ENCODE measurements at places on chromosomes 6 and 20.

GRCh38 chr6:33428224-33428965 lies 8.5 kb downstream of the SYNGAP1 start:
- no peak for DNase-seq

DNA sequence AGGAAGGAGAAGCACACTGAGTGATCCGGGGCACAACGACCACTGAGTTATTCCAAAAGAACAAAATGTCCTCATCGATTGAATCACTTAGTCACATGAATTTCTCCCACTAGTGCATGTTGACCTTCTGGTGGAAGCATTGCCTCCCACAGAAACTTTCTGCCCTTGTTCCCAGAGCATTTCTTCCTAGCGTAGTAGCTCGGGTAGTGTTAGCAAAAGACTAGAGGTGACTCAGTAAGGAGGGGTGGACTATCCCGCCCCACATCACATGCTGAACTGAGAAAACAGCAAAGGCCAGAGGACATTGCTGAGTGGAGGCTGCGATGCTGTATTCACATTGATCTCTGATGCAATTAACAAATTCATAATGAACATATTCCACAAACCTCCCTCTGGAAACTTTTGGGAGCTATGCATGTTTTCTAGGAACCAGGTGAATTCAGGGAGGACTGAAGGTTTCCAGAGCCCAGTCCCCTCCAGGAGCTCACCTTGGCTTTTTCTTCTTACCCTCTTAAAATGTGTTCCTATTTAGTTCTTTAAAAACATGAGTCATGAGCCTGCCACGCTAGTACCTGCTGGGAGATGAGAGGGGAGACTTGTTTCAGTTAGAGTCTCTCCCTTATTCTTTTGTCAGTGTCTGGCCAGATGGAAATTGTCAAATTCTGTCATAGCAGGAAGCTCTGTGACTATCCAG lies 507.9 kb downstream of the CDH26 start:
- no peak for DNase-seq

DNA sequence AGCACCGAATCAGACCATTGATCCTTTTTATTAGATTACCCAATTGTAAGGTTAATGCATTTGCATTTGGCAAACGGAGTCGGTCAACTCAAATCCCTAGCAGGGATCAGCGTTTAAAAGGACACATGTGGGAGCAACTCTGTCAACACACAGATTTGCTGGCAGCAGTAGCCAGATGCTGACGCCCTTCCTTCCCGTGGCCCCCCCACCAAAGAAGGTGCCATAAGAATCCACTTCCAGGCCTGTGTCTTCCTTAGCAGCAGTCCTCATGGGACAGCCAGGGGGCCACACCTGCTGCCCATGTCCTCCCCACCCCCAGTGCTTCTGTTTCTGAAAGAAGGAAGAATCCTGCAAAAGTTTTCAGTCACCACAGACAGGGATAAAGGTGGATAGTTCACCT lies 24.5 kb upstream of the MAFB start:
- DNase-seq, result no peak

DNA sequence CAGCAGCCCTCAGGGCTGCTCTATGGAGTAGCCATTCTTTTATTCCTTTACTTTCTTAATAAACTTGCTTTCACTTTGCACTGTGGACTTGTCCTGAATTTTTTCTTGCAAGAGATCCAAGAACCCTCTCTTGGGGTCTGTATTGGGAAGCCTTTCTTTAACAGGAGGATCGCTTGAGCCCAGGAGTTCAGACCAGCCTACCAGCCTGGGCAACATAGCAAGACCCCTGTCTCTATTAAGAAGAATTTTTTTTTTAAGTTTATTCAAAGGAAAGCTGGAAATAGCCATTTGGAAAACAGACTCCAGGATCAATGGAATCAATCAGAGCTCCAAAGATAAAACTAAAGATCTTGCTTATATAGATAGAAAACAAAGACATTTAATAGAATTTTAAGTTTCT lies 29.1 kb downstream of the OR2B2 start:
- no peak for DNase-seq

DNA sequence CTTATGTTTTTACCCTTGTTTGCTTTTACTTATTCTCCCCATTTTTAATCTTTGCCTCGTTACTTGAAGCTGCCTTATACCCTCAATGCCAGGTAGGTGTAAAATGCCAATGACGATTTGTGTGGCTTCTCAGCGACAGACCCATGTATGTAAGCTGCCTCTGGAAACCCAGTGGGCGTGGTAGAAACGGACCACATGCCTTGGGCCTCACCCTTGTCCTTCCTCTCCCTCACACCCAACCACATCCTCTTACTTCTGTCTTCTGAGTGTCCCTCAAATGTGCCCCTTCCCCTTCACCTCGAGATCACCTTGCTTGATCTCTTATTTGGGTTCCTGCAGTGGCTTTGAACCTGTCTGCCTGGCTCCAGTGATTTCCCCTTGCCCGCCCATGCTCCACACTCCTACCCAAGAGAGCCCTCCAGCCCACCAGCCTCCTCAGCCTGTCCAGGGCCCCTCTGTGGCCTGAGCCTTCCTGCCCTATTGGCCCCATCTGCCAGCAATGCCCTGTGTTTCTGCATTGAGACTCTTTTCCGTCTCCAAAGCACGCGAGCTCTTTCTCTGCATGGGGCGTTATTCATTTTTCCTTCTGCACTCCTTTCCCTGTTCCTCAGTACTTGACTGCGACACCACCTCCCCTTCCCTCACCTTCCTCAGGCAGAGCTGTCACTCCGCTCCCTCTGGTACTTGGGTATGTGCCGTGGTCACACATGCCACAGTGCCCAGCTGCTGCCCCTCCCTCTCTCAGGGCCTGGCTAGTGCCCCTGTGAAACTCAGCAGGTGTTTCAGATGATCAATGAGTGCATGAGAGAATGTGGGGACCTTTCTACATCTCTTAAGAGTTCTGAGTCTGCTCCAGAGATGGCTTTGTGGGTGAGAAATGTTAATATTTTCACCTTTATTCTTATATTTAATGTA lies 115.4 kb downstream of the SLX4IP start:
- no peak for DNase-seq

DNA sequence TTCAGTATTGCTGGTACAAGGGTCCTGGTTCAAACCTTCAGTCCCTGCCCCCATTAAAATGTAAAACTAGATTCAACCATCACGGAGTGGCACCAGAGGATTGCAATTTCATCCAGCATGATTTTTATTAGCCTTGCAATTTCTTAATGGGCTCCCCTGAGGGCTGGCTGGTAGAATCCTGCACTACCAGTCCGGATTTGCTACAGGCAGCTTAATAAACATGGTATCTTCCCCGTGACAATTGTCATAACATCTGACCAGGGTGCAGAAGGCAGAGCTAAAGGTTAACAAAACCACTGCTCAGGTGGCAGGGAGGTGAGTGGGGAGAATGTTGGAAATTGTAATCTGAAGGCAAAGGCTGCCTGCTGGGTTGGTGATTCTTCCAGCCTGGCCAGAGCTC lies 94.5 kb downstream of the PKHD1 start:
- no peak for DNase-seq

- DNase-seq, result no peak
Observed at GRCh38 chr6:117075218-117075617, 190.1 kb upstream of the VGLL2 start.

DNA sequence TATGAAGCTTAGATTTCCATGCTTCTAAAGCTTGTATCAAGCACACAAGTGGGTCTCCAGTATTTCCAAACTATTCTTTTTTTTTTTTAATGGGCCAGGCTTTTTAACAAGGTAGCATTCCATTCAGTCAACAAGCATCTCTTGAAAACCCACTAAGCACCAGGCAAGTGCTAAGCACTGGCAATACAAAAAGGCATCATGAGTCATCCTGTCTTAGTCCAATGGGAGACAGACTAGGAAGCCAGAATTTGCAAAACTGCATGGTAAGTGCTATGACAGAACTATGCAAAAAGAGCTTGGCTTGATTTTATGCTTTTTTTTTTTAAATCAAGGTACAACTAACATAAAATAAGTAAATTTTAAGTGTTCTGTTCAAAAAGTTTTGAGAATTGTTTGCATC lies 109.3 kb upstream of the DST start:
- no peak for DNase-seq

- no peak for DNase-seq
Observed at GRCh38 chr20:49579874-49580812, 12.2 kb upstream of the PTGIS start.

DNA sequence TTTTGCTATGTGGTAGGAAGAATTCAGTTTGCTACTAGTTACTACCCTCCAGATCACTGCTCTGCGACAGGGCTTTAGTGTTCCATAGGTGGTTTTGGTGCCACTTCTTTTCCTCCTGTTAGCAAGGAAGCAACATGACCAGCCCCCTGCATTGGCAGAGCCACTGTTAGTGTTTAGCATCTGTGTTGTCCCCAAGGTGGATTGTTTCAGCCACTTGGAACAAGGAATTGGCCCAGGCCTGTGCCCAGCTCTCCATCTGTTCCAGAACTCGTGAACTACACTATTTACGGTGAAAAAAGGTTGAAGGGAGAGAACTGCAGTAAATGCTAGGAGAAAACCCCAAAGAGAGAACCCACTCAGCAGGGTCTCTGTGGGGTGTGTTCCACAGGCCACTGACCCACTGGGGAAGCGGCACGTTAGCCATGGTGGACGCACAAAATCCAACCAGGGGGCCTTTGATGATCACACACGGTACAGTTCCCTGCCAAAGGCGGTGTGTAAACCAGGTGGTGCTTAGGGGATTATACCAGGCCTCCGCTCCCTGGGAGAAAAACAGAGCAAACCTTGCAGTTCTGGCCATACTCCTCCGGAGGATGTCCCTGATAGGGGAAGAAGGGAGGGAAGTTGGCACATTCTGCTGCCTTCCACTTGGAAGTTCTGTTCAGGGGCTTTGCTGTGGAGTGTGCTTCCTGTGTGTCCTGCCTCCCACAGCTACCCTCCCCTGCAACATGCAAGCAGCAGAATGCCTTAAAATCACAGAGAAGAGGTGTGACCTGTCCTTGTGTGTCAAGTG lies 72.3 kb downstream of the LYRM2 start:
- no peak for DNase-seq

- DNase-seq, result peak; percentile 100
Observed at GRCh38 chr20:35615667-35616464, at the start of gene SPAG4. SPAG4 (plus strand) TSS chr20:35615829; CDS start chr20:35616004, 175 bp downstream.

GRCh38 chr20:61973515-61974356 lies 91.9 kb downstream of the TAF4 start:
- no peak for DNase-seq

GRCh38 chr6:14431385-14432330 lies 314.1 kb downstream of the CD83 start:
- no peak for DNase-seq

DNA sequence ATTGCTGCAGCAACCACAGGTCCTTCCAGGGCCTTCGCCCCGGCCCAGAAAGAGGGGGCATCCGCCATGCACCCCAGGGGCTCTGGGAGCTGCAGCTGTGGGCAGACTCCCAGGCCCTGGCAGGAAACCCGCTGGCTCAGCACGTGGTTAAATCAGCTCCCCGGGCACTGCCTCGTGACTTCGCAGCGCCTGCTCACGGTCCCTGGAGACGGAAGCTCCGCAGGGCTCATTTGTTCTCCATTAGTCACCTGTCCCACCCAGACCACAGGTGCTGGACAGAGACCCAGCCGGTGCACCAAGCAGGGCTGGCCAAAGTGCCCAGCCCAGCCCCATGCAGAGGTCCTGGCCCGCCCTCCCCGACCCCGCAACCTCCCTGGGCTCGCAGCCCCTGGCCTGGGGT lies 14.7 kb downstream of the KCNQ2 start:
- DNase-seq, result no peak

DNA sequence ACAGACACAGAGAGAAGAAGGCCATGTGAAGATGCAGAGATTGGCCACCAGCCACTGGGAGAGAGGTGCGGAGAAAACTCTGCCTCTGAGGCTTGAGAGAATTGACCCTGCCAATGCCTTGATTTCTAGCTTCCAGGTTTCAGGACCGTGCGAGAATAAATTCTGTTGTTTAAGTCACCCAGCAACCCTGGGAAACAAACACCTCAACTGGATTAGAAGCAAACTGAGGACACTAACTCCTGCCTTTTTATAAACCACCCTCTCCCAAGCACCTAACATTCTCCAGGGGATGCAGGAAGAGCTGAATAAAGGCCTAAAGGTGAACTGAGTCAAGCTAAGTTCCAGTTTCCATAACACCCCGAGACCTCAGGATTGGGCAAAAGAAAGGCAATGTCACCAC lies 136.1 kb downstream of the ANKRD60 start:
- no peak for DNase-seq

DNA sequence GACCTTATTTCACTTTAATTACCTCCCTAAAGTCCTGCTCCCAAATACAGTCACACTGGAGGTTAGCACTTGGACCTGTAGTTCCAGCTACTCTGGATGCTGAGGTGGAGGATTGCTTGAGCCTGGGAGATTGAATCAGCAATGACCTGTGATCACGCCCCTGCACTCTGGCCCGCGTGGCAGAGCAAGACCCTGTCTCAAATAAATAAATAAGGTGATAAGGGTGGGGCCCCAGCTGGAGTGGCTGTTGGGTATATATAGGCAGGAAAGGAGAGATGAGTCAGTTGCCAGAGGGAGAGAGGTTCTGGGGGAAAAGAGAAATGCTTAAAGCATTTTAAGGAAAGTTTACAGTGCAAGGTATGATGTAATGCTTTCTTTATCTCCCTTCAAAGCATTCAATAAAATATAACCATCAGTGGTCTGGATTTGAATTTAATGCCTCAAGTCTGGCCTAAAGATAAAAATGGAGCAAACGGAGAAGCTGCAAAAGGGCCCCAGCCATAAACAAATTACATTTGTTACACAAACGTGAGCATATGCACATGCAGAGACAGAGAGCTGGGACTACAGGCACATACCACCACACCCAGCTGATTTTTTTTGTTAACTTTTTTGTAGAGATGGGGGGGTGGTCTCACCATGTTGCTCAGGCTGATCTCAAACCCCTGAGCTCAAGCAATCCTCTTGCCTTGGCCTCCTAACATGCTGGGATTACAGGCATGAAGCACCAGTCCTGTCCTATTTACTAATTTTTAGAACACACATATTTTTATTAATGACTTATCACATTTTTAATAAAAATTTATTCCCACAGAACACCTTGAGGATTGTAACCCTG lies 6.1 kb upstream of the PM20D2 start:
- DNase-seq, result no peak

DNA sequence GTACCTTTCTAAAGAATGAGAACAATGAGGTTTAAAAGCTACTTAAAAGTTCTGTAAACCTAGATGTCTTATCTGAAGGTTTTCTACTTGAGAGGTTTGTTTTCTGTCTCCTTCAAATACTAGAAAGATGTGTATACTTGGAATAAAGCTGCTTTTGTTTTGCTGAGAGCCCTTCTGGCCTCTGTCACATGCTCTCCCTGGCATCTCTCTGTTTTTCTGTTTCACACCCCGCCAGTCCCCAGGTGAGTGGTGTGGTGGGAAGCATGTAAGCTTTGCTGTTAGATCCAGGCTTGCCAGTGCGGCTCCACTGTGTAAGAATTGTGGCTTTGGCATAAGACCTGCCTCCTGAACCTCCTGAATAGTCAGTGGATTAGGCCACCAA lies 56.8 kb downstream of the SNX9 start:
- no peak for DNase-seq
